ENCODE measurements at places on chromosomes 6 and 20. TPM values are rescaled to one million over a fixed set of nuclear protein-coding genes. Genes with fewer than 3 reads are reported as not detected.

DNA sequence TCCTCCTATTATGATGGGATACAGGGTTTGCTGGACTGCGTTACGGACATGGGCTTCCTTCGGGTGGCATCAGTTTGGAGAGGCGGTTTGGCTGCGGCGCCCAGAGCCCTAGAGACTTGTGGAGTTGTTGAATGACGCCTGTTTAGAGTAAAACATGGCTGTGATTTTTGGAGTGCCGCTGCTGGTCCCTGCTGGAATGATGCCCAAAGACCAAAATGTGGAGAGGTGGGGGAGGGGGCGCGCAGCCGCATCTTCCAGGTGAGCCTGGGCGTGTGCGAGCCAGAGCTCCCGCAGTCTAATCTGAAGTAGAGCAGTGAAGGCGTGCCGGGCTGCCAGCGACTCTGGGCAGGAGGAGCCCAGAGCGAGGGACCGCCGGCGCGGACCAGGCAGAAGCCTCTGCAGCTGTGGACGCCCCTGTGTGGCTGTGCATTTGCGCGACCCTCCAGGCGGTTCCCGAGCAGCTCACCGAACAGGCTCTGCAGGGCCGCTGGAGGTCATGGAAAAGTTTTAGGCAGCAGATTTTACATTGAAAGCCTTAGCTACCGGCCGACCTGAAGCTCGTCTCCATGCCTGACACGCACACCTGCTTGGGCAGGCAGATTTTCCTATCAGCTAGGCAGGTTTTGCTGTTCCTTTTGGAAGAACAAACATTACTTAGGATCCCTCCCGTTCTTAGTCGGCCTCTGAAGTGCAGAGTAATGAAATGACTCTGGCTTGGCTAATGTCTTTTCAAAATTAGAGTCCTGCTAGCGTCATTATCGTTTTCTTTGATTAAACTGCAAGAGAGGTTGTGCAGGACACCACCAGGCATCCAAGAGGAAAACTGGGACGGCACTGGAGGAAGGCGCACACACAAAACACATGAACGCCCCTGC lies 298.2 kb downstream of the PHACTR1 start:
- no peaks in the 10 kb centered on the region for H3K36me3 ChIP-seq
- H3K27me3 ChIP-seq = peaks cover 4% of the 10 kb centered on the region
- no peak overlapping the region for H3K27ac ChIP-seq
- peak overlapping the region; percentile 59 for H3K4me3 ChIP-seq
- no peak for DNase-seq

- H3K4me3 ChIP-seq = no peak overlapping the region
- no peaks in the 10 kb centered on the region for H3K27me3 ChIP-seq
- DNase-seq = no peak
- no peak overlapping the region for H3K27ac ChIP-seq
- no peaks in the 10 kb centered on the region for H3K36me3 ChIP-seq
Observed at GRCh38 chr6:15752820-15753219, 90.0 kb upstream of the DTNBP1 start.

The BMP7 gene
- 32.9 TPM for total RNA-seq

GRCh38 chr20:43699941-43700565 lies 26.7 kb downstream of the GTSF1L start:
- no peaks in the 10 kb centered on the region for H3K36me3 ChIP-seq
- no peak overlapping the region for H3K27ac ChIP-seq
- H3K4me1 ChIP-seq = no peaks in the 10 kb centered on the region
- DNase-seq = no peak
- no peaks in the 10 kb centered on the region for H3K27me3 ChIP-seq
- H3K4me3 ChIP-seq = no peak overlapping the region

Measured in suprapubic skin (tissue), 4 donors.